ENCODE measurements at places on chromosomes 11 and 22.

DNA sequence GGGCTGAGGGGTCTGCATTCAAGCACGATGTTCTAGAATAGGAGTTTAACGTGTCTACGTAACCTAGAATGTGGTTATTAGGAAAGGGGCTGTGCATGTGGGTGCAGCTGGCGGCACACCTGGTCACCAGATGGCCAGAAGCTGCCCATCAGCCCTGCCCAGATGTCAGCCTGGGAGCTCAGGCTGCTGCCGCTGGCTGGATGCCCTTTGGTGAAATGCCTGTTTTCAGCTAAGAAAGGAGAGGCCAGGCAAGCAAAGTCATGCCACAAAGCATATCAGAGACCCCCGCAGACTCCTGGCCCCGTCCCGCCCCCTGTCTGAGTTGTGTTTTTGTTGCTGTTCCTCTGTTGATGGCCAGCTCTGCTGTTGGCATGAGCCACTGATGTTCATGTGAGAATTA lies 11.3 kb upstream of the ADORA2A start:
- DNase-seq, result no peak

DNA sequence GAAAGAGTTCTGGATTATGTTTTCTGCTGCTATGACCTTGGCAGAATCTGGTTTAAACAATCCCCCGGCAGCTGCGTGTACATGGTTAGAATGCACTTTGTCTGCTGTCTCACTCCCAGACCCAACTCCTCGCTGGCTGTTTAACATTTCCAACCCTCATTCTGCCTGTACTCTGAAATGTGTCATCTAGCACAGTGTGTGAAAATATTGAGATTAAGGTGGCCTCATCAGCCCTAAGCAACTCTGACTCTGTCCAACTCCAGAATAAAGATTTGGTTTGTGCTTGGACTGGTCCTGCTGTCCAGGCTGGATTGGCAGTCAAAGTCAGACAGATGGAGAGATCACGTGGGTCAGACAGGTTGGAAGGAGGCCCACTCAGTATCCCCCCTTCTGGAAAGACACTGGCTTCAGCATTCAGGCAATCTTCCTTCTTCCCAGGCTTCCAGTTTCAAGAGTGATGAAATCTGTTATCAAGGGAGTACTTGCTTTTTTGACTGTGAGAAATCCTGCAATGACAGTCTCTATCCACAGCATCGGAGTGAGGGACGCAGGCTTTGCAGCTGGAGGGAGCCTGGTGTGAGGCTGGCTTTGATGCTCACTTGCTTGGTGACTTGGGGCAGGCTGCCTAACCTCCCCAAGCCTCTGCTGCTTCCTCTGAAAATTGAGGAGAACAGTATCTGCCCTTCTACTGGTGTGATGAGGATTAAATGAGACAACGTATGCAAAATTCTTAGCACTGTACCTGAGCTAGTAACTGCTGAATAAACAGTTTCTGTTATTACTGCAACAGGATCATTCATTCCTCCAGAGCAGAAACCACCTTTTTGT lies 29.8 kb downstream of the ABTB2 start:
- no peak for DNase-seq

DNA sequence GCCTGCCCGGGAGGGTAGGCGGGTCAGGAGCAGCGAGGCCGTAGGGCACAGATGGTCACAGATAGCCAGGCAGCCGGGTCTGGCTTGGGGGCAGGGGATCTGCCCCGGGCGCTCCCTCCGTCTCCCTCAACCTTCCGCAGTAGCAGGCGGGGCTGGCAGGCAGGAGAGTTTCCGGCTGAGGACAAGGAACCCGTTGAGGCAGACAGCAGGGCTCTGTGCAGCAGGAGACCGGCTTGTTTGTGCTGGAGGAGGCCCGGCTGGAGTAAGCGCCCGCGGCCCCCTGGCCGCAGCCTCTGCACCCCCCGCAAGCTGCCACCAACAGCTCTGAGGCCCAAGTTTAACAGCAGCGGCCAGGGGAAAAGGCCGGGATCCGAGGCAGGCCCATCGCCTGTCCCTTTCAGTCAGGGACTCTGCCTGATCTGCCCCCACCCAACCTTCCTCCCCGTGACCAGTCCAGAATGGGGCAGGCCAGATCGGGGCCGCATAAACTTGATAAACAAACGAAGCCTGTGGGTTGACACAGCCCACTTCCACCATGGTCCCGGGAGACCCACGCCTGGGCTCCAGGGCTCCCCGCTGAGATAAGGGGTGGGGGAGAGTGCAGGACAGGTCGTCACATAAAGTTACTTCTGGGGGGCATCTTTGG lies 13.6 kb downstream of the SCARF2 start:
- no peak for DNase-seq

DNA sequence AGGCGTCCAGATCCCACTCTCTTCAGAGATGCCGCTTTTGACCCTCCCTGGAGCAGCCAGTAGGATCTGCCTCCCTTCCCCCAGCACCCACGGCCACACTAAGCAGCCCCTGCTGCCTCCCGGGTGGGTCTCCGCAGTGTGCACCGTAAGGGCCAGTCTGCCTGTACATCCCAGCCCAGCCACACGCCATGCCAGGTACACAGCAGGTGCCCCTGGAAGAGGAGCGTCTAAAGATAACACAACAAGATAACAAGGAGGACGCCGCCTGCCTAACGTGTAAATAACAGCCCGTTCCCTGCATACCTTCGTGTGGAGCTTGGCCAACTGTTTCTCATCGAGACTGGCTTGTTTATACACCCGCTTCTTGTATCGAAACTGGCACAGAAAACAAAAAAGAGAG lies 139.4 kb downstream of the SHANK2 start:
- DNase-seq, result no peak

DNA sequence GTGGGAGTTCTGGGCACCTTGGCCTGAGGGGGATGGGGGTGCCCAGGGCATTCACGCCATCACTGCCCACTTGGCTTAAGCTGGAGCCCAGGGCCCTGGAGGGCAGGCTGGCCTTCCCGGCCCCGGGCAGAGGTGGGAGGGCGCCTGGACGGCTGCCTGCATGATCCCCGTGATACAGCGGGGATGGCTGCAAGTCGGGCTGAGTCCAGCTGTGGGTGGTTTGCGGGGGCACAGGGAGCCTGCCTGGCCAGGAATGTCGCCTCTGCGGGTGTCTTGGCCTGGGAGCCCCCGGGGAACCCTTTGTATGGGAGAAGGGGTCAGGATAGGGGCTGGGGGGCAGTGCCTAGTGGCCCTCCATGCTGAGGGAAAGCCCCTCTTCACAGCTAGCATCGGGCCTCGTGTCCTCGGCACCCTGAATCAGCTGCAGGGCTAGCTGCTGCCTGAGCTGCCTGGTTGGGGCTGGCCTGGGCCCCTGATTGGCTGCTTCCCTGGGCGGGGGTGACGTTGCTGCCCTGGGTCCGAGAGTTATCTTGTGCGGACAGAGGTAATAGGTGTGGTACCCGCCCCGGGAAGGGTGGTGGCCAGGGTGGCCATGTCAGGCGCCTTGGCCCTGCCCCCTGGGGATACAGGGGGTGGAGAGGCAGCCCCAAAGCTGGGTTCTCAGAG lies 8.3 kb downstream of the BRSK2 start:
- DNase-seq, result no peak

- no peak for DNase-seq
These were observed 17.0 kb upstream of the MMP12 start for GRCh38 chr11:102891736-102892135.

GRCh38 chr11:46048198-46048597 lies 73.1 kb downstream of the PHF21A start:
- DNase-seq, result no peak

All from astrocyte of the spinal cord (primary cell).